Activated B cell treated with CpG ODN at 0.5 μM for 24 hours (primary cell): ENCODE measurements at places on chromosomes 2 and 18. TPM values are rescaled to one million over a fixed set of nuclear protein-coding genes. Genes with fewer than 3 reads are reported as not detected.

GRCh38 chr2:116692988-116693387, 1121.5 kb upstream of the DDX18 start:
- no peaks in the 10 kb centered on the region for H3K36me3 ChIP-seq
- H3K27ac ChIP-seq, result no peak overlapping the region
- no peaks in the 10 kb centered on the region for H3K27me3 ChIP-seq

DNA sequence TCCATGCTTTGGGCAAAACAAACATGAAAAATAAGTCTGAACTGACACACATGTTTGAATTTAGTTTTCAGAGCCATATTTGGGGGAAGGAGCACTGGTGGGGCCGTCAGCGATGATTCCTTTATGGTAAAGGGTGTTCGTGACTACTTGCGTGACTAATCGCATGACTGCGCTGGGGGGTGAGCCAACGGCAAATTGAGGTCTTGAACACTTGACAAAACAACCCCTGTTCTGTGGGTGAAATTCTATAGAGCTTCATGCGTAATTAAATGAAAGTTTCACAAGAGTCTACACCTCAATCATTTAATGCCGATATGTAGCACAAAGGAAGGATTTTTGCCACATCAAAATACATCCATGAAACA, 127.5 kb upstream of the CYP1B1 start:
- H3K36me3 ChIP-seq, result no peaks in the 10 kb centered on the region
- DNase-seq, result no peak
- no peaks in the 10 kb centered on the region for H3K4me1 ChIP-seq

GRCh38 chr18:36187193-36187825, at the start of gene MOCOS:
Gene MOCOS (plus strand): TSS chr18:36187497. CDS start chr18:36187540, 43 bp downstream.
- peaks cover 34% of the 10 kb centered on the region for H3K27me3 ChIP-seq
- DNase-seq, result peak; percentile 56
- H3K27ac ChIP-seq, result no peak within 1 kb of the TSS
- H3K4me3 ChIP-seq, result peak within 1 kb of the TSS; percentile 84
- no peaks in the 10 kb centered on the region for H3K36me3 ChIP-seq

DNA sequence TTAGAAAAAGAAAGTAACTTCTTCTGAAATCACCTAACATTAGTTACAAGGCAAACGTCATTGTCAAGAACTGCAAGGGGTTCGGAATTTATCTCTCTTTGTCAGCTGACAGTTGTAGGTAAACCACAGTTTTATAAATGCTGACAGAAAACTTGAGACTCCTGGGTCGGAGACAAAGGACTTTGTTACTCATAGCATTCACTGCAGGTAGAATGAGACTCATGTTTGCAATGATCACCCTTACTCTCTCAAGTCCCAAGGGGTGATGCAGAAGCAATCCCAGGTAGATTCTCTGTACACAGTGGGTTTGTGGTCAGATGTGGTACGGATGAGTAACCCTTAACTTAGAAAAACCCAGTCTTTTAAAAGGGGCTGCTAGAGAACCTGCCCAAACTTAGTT, 757.8 kb downstream of the TRIB2 start:
- H3K27ac ChIP-seq, result no peak overlapping the region
- H3K4me3 ChIP-seq, result no peak overlapping the region
- H3K36me3 ChIP-seq, result no peaks in the 10 kb centered on the region
- DNase-seq, result no peak
- H3K4me1 ChIP-seq, result no peaks in the 10 kb centered on the region
- no peaks in the 10 kb centered on the region for H3K27me3 ChIP-seq

GRCh38 chr2:238286987-238287736, 1.2 kb downstream of the PER2 start:
- DNase-seq, result no peak
- no peaks in the 10 kb centered on the region for H3K27me3 ChIP-seq
- no peaks in the 10 kb centered on the region for H3K36me3 ChIP-seq
- peak overlapping the region; percentile 85 for H3K4me3 ChIP-seq
- peaks cover 51% of the 10 kb centered on the region for H3K4me1 ChIP-seq
- peak overlapping the region; percentile 30 for H3K27ac ChIP-seq

DNA sequence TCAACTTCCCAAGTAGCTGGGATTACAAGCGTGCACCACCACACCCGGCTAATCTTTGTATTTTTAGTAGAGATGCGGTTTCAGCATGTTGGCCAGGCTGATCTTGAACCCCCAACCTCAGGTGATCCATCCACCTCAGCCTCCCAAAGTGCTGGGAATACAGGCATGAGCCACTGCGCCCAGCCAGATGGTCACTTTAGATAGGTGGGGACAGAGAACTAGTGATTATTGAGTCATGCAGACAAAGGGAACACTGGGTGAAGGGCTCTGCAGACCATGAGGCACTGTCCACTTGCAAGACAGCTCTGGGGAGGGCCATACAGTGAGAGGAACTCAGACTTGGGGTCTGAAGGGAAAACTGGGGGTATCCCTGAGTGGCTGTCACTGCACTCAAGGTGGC, 58.4 kb upstream of the POMC start:
- H3K36me3 ChIP-seq, result peaks cover 2% of the 10 kb centered on the region
- no peak for DNase-seq
- H3K27me3 ChIP-seq, result no peaks in the 10 kb centered on the region
- H3K27ac ChIP-seq, result no peak overlapping the region

GRCh38 chr2:30865243-30865642, 58.0 kb upstream of the CAPN13 start:
- H3K4me3 ChIP-seq, result no peak overlapping the region
- peaks cover 23% of the 10 kb centered on the region for H3K4me1 ChIP-seq
- H3K27ac ChIP-seq, result no peak overlapping the region
- peaks cover 2% of the 10 kb centered on the region for H3K27me3 ChIP-seq

DNA sequence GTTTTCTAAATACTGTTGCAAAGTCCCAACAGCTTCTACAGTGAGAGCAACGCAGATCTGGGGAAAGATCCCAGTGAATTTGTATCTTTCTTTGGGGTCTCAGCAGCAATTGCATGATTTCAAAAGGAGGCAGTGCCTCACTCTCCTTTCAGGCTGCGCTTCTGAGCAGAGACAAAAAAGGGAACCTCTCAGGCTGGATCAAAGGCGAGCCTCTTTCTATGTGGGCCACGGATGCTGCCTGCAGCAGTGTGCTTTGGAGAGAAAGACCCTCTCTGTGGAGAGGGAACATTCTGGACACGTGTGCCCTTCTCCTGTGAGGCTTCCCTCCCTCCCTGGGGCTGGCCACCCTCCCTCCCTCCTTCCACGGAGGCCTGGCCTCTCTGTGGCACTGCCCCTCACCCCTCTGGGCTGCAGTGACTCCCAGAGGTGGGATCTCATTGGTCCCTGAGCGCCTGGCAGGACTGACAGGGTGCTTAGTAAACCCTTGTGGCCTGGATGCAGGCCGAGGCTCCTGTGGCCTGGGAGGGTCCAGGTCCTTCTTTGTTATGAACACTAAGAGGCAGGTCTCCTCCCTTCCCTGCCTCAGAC, 21.6 kb upstream of the PDIA6 start:
- H3K27ac ChIP-seq, result no peak overlapping the region
- no peaks in the 10 kb centered on the region for H3K36me3 ChIP-seq
- H3K4me3 ChIP-seq, result no peak overlapping the region
- H3K27me3 ChIP-seq, result peaks cover 35% of the 10 kb centered on the region
- DNase-seq, result no peak
- H3K4me1 ChIP-seq, result peaks cover 8% of the 10 kb centered on the region

DNA sequence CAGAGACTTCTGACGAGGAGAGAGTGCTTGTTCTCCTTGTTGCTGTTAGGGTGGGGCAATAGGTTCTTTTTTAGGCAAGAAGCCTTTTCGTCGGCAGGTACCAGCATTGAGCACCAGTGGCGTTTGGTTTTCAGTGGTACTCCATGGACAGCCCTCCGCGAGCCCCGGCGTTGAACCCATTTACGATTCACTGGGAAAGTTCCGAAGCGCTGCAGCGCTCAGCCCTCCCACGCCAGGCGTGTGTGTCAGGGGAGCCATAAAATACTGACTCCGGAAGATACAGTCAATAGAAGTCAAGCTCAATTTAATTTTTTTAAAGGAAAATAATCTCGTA, 494 bp upstream of the ROCK1 start:
- H3K36me3 ChIP-seq, result peaks cover 14% of the 10 kb centered on the region
- H3K27ac ChIP-seq, result peak overlapping the region; percentile 97
- peaks cover 13% of the 10 kb centered on the region for H3K4me1 ChIP-seq
- no peaks in the 10 kb centered on the region for H3K27me3 ChIP-seq

DNA sequence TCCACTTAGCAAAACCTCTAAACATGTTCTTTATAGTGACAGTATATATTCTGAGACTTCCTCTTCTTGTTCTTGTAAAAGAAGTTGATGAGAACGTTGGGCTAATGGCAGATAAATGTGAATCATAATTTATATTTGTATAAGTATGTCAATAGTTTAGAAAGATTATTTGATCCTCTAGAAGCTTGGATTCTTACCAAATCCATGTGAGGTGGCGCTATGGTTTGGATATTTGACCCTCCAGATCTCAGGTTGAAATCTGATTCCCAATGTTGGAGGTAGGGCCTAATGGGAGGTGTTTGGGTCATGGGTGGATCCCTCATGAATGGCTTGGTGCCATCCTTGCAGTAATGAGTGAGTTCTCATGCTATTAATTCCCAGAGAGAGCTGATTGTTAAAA, 29.8 kb upstream of the SCN1A start:
- H3K4me3 ChIP-seq, result no peak overlapping the region
- no peak for DNase-seq
- no peaks in the 10 kb centered on the region for H3K36me3 ChIP-seq

EFHD1 gene
- not detected in 2 replicates for total RNA-seq

FRZB gene
- total RNA-seq, result 0.22 TPM in 1 of 2 replicates, not detected in the other

CCDC121 gene
- total RNA-seq, result 0.69 and 0.71 TPM in 2 replicates

INHBB gene
- not detected in 2 replicates for total RNA-seq

RNF103 gene
- 18.6 and 22.2 TPM in 2 replicates for total RNA-seq

LYPD6B gene
- total RNA-seq, result 0.58 and 1.4 TPM in 2 replicates
